Mesothelial cell of epicardium (in vitro differentiated cells): ENCODE measurements at places on chromosomes 6 and 20.

DNA sequence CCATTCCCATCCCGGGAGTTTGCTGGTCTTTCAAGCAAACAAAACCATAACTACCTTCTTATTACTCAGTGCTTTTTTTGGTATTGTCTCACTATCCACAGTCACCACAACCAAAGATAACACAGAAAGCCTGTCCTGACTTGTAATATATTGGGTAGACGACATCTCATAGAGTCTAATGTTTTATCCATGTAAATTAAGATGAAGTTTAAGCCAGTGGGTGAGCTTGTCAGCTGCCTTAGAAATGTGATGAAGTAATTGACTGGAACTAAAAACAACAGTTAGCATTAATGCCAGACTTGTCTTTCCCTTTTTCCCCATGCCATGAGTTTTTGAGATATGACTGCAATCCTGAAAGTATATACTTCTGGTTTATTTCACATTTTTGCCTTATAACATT is 282.7 kb upstream of the PRDM1 start:
- no peak for DNase-seq

DNA sequence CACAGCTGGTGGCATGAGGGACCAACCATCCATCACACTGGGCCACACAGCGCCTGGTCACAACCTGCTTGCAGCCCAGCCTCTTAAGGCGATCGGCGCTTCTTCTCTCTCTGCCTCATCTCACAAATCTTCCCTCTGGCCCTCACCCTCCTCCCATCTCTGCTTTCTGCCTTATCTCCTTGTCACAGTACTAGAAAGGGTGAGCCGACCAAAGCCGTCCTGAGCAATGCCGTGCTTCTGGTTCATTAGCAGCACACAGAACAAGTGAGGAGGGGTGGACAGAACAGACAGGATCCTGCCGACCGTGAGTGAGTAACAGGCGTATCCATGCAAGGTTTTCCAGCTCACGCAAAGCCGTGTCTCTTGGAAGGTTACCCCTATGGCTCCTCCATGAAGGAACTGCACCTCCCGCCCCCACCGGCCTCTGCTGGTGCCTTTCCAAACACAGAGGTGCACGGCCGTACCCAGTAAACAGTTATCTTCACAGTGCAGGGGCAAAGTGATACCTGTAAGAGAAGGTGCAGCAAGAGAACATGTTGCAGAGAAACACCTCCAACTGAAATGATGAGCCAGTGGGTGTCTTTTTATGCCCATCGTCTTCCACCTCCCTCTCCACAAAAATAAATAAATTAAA is 331.7 kb downstream of the FARS2 start:
- DNase-seq = no peak

GRCh38 chr20:58406422-58407001 is 17.5 kb downstream of the VAPB start:
- no peak for DNase-seq

GRCh38 chr20:64205611-64206026 is 41.4 kb downstream of the MYT1 start:
- no peak for DNase-seq

DNA sequence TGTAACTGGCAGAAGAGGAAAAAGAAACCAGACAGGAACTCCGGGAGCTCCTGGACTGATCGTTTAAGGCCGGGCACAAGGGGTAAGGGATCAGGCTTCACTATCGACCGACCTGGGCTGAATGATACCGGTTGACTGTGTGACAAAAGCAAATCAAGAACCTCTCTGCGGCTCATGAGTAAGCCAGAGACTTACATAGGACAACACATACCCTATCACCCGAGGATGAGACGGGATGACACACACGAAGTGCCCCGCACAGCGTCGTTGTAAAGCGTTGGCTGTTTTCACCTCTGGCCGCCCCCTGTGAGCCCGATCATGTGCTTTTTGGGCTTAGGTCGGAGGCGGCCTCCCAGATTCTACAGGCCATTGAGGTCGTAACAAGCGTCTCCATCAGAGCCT is 695 bp upstream of the TGIF2 start:
- no peak for DNase-seq

- no peak for DNase-seq
Measured at GRCh38 chr20:22931653-22932608, 103.2 kb upstream of the SSTR4 start.

GRCh38 chr6:97437087-97437486 is 154.1 kb upstream of the MMS22L start:
- DNase-seq = no peak

- peak; percentile 53 for DNase-seq
Measured at GRCh38 chr6:33375143-33375671, 16.4 kb upstream of the KIFC1 start.

- no peak for DNase-seq
Measured at GRCh38 chr6:18161431-18161830, 6.2 kb downstream of the KDM1B start.

- DNase-seq = no peak
Measured at GRCh38 chr6:169454204-169454871, 200.7 kb upstream of the THBS2 start.

DNA sequence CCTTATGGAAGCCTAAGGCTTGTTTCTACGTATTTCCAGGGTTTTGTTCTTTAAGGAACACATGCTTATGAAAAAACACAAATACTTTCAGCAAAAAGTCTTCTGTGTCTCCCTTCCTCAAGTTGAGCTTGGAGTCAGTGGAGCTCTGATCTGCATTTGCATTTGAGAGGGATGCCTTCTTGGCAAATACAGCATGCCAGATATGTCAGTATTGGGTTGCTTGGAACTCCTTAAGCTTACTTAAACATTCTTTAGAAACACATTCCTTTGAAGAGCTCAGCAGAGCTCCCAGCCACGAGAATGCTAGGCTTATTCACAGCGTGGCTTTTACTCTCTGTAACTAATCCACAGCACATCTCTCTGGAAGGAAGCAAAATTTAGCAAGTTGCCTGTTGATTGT is 68.3 kb downstream of the ANKRD6 start:
- no peak for DNase-seq

GRCh38 chr20:57384486-57384885 is 6.7 kb upstream of the RBM38 start:
- no peak for DNase-seq

DNA sequence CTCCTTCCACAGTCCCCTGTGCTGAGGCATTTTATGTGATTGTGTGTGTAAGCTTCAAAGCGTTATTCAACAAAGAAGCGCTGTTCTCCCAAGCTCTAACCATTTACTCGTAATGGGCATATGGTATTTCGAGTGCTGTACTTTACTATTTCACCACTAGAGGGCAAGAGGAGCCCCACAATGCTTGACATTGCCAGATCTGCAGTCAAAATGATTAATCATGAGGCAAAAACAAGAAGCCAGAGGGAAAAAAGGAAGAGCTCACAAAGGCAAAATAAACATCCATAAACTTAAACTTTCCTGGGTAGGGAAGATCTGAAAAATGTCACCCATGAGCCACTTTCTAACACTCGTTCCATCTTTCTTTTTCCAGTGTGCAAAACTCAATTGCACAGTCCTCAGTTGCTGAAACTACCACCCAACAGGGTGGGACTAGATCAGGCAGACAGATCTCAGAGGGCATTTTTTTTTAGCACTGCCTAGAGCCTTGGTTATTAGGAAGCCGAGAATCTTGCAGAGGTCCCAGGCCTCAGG is 215.0 kb upstream of the PLCB4 start:
- DNase-seq = no peak

- no peak for DNase-seq
Measured at GRCh38 chr6:162899148-162899547, 171.4 kb downstream of the PACRG start.

- DNase-seq = no peak
Measured at GRCh38 chr20:35015863-35016193, 60.2 kb downstream of the MYH7B start.

DNA sequence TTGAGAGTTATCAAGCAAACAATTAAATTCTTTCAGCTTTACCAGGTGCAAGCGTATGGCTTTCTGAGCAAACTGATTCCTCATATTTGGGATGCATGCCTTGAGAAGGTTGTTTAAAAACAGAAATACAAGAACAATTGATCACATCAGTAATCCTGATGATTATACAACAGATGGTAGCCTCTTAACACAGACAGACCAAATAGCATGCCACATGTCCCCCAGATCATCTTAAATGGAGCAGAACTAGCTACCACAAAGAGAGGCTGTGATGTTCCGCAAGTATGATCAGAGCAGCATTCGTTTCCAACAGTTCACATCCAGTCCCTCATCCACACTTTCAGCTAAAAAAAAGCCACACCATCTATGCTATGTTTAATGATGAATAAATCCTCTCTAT is 246.2 kb upstream of the NRSN1 start:
- DNase-seq = no peak

DNA sequence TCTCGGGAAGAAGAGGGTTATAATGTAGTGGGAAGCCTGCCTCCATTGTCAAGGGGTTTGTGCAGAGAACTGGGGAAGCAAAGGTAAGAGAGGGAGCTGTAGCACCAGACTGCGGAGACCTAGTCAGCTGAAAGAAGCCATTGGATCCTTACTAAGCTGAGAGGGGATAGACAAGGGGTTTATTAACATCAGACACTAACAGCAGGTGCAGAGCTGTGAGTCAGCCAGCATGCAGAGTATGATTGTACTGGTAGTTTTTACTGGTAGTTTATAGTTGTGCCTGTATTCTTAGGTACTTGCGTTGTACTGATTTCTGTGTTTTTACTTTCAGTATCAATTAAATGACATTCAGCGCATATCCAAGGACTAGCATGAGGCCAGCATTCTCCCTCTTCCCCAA is 17.8 kb upstream of the COL19A1 start:
- no peak for DNase-seq

DNA sequence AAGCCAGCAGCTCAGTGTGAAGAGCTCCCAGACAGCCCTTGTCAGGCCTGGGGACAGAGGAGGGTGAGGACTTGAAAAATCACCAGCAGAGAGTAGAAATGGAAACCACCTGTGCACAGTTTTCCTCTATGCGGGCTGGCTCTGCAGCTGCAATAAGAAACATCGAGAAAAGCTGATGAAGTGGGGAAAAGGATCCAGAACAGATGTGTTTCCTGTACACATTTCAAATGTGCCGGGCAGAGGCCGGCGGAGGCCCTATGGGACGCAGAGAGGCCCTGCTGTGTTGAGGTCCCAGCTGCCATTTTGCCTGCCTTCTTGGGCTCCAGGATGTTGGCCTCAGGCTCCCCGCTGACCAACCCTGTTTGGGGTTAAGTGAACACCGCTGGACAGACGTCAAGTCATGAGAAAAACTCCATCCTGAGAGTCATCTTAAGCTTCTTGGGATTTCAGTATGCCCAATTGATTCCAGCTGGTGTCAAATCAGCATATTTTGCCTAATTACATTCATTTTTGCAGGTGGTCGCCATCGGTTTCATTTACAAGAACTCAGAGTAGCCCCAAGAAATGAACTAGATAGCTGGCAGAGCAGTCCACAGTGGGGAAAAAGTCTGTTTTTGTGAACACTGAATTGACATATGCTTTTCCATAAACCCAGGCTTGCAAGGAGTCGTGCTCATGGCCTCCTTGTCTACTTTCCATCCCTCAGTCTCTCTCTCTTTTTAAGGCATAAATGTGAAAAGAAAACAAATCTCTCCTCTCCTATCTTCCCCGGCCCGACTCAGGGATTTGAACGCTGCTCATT is 150.4 kb upstream of the PHACTR3 start:
- no peak for DNase-seq

DNA sequence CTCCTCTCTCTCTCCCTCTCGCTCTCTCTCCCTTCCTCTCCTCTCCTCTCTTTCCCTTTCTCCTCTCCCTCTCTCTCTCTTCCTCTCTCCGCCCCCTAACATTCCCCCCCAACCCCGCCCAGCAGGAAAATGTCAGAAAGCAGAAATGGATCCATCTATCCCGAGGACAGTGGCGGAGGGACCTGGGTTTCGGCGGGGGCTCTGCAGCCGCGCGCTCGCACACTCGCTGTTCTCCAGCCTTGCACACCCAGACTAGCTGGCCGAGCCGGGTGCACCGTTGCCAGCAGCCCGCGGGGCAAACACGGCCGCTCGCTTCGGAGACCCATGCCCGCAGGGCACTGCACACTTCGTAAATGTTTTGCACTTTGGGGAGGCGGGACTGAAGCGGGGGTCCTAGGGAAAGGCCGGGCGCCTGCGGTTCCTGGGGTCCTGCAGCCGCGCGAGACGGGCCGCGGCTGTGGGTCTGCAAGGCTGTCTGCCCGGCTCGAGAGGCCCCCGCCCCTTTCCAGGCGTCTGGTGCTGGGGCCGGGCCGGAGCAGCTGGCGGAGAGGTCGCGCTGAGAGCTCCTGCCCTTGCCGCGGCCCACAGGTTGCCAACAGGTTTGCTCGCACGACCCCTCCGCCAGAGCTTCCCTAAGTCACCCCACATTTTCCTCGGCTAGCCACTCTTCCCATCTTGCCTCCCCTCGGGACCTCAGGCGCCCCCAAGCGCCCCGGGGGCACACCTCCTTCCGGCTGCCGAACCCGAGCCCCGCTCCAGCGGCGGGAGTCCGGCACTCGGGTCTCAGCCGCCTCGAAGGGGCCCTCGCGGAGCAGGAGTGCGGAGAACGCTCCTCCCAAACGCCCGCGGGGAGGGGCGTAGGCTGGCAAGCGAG is 818 bp upstream of the MDGA1 start:
- DNase-seq = peak; percentile 67
